ENCODE measurements at places on chromosomes 11 and 22. TPM values are rescaled to one million over a fixed set of nuclear protein-coding genes. Genes with fewer than 3 reads are reported as not detected.

DNA sequence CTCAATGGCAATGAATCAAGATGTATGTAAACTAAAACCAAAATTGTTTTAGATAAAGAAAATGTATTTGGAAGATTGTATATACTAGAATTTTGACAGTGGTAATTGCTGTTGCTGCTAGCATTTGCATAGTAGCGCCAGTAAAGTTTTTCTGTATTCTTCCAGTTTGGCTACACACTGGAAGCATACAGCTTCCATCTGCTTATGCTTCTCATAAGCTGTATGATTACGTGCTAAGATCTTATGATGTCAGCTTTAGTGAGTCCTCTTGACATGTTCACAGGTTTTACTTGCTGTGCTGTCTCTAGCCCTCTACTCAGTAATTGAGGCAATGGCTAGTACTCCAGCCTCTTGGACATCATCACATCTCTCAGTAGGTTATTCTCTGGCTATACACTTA lies 256.3 kb downstream of the DDX10 start:
- no peaks in the 10 kb centered on the region for H3K27me3 ChIP-seq
- no peaks in the 10 kb centered on the region for H3K36me3 ChIP-seq
- ATAC-seq: no peak
- no peaks in the 10 kb centered on the region for H3K4me1 ChIP-seq
- no peak overlapping the region for H3K27ac ChIP-seq

GRCh38 chr22:48785792-48786678 lies 1041.6 kb downstream of the BRD1 start:
- H3K27me3 ChIP-seq: peaks cover 34% of the 10 kb centered on the region
- no peak overlapping the region for H3K4me3 ChIP-seq
- no peak overlapping the region for H3K27ac ChIP-seq
- H3K4me1 ChIP-seq: no peaks in the 10 kb centered on the region
- H3K36me3 ChIP-seq: no peaks in the 10 kb centered on the region

DNA sequence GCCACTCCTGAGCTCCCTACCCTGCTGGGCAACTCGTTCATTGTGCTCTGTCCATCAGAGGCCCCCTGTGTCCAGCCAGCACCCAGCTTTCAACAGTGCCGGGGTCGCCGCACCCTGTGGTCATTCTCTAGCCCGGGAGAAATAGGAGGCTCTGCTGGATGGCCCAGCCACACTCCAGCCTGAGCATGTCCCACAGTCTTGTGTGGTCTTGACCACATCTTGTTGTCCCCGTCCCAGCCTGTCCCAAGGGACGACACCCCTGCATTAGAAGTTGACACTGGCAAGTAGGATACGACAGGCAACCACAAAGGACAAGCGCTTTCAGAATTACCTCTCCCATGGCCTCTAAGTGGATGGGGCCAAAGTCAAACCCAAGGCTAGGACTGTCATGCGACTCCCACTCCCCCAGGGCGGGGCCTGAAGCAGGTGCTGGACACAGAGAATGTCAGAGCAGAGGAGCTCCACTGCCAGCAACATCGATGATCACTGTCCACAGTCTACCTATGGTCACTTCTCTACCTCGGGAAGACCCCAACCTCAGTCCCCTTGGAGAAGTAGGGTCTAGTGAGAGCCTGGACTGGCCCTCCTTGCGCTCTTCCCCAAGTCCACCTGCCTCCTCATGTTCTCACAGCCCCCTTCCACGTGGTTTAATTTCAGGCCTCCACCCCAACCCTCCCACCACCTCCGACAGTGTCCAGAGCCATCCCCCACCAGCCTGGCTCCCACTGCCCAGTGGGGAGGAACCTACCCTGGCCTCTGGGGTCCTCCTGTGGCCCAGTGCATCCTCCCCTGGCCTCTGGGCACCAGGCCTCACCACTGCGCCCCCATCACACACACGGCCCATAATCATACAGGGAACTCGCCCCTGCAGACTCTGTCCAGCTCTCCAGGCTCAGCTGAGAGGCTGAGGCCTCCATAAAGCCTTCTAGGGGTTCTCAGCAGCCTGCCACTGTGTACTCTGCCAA lies 4.4 kb upstream of the DGCR2 start:
- no peak overlapping the region for H3K4me3 ChIP-seq
- peaks cover 3% of the 10 kb centered on the region for H3K36me3 ChIP-seq
- no peaks in the 10 kb centered on the region for H3K4me1 ChIP-seq
- ATAC-seq: no peak
- H3K27ac ChIP-seq: no peak overlapping the region

Gene CARD16
- total RNA-seq: 3.0 TPM

Gene NRXN2
- total RNA-seq: 4.8 TPM

DNA sequence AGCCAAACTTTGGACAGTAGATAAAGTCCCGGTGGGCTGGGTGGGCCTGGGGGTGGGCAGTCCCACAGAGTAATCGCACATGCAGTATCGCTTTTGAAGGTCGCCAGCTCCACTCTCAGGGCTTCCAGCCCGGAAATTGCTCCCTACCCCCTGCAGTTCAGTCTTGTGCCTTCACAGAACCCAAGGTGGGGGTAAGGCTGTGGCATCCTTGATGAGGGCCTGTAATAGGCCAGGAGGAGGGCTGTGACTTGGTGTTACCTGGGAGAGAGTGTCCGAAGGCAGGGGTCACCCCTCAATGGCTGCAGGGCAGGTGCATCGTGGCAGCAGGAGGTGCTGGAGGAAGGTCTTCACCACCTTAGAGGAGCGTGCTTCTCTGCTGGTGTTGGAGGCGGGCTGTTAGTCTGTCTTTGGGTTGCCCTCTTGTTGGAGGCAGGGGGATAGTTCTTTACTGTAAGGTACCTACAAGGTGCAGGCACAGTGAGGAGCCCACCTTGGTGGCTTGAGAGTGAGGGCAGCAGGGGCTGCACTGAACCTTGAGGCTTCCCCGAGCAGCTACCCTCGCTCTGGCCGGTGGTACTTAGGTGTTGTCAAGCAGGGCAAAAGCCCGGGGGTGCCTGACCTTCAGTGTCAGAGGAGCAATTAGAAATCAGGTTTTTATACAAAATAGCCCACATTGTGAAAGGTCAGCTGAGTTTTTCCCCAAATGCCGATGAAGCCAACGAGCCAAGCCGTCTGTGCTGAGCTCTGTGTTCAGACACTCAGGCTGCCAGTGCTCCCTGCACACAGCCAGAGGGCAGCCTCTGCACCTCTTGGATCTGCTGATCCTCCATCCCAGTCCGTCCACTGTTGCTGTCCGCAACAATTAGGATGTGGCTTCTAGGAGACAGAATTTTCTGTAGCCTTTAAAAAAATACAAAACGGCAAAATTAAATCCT lies 21.9 kb downstream of the SAMM50 start:
- no peaks in the 10 kb centered on the region for H3K27me3 ChIP-seq
- no peak for ATAC-seq
- no peak overlapping the region for H3K27ac ChIP-seq
- no peaks in the 10 kb centered on the region for H3K36me3 ChIP-seq

Gene SLC25A45
- 9.0 TPM for total RNA-seq

DNA sequence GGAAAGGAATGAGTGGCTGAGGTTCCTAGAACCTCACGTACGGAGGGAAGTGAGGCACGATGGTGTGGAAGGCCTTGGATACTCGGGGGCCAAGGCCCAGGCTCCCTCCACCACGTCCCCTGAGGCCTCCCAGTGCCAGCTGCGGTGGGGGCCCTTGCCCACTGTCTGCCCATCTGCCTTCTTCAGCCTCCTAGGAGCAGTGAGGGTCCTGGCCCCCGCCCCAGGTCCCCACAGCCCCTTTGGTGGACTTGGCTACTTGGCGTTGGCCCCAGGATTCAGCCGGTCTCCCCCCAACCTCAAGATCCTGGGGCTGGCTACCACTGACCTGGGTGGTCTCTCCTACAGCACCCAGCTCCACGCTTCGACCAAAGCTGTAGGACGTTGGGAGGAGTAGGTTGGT lies 373.6 kb downstream of the TBC1D22A start:
- no peaks in the 10 kb centered on the region for H3K27me3 ChIP-seq
- no peak for ATAC-seq
- no peaks in the 10 kb centered on the region for H3K36me3 ChIP-seq
- no peak overlapping the region for H3K4me3 ChIP-seq
- H3K27ac ChIP-seq: no peak overlapping the region

Gene PANX3
- not detected for total RNA-seq

GRCh38 chr11:2211113-2211971 lies 39.7 kb upstream of the TH start:
- no peaks in the 10 kb centered on the region for H3K36me3 ChIP-seq
- H3K4me1 ChIP-seq: no peaks in the 10 kb centered on the region
- ATAC-seq: no peak
- H3K27ac ChIP-seq: no peak overlapping the region
- H3K4me3 ChIP-seq: no peak overlapping the region

DNA sequence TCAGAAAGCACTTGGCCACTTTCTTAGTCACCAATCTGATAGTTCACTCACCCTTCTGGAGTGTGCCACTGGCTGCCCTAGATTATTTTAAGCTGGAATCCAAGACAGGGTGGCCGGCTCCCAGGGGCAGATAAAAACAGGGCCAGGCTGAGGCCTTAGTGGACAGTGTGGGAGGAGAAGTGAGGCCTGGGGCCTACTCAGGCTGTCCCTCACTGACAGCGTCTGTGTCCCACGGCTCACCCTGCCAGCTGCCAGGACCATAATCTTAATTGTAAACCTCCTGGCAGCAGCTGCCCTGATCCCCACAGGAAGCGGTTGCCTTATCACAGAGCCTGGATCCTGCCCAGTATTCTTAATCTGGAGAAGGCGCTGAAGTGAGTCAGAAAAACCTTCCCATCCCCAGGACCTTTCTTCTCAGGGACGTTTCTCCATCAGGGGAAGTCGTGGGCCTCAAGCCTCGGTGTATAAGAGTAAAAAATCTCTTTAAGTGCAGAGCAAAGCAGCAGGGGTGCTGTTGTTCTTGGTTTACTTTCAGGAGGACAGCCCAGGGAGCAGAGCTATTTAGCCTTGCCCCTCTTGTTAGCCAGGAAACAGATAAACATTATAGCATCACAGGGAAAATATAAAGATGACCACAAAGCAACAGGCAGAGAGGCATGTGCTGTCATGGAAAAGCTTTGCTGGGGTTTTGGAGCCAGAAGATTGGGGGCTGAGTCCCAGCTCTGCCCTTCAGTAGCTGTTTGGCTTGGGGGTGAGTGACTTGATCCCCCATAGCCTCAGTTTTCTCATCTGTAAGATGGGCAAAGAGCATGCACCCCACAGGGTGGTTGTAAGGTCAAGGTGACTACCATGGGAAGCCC lies 39.6 kb downstream of the TSPAN18 start:
- peak; percentile 54 for ATAC-seq
- H3K4me3 ChIP-seq: no peak overlapping the region
- H3K27ac ChIP-seq: peak overlapping the region; percentile 87
- H3K36me3 ChIP-seq: peaks cover 6% of the 10 kb centered on the region
- H3K27me3 ChIP-seq: no peaks in the 10 kb centered on the region
- H3K4me1 ChIP-seq: peaks cover 7% of the 10 kb centered on the region

Gene OR2AT4
- not detected for total RNA-seq

Gene LRRC75B
- 9.3 TPM for total RNA-seq

Gene TECTA
- total RNA-seq: 0.35 TPM

Gene MCM5
- 14.5 TPM for total RNA-seq

Gene CYP2D6
- total RNA-seq: not detected

DNA sequence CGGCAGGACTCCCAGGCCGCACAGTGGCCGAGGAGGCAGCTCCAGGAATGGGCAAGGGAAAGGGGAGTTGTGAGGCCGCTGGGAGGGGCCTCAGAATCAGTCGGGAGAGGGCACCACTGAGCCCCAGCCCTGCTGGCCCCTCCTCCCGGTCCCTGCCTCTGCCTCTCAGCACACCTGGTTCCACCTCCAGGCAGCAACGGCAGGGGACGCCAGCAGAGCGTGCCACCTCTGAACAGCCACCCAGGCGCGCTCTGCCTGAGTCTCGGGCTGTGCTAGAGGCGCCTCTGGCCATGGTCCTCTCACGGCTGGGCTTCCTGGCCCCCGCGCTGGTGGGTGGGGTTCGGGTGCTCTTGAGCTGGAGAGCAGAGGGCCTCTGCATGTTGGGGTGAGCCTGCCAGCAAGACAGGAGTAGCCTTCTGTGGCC lies 33.0 kb downstream of the MOB2 start:
- no peak overlapping the region for H3K4me3 ChIP-seq
- peaks cover 16% of the 10 kb centered on the region for H3K27me3 ChIP-seq
- H3K36me3 ChIP-seq: no peaks in the 10 kb centered on the region
- H3K4me1 ChIP-seq: no peaks in the 10 kb centered on the region
- no peak overlapping the region for H3K27ac ChIP-seq

Gene IGLL1
- total RNA-seq: not detected

DNA sequence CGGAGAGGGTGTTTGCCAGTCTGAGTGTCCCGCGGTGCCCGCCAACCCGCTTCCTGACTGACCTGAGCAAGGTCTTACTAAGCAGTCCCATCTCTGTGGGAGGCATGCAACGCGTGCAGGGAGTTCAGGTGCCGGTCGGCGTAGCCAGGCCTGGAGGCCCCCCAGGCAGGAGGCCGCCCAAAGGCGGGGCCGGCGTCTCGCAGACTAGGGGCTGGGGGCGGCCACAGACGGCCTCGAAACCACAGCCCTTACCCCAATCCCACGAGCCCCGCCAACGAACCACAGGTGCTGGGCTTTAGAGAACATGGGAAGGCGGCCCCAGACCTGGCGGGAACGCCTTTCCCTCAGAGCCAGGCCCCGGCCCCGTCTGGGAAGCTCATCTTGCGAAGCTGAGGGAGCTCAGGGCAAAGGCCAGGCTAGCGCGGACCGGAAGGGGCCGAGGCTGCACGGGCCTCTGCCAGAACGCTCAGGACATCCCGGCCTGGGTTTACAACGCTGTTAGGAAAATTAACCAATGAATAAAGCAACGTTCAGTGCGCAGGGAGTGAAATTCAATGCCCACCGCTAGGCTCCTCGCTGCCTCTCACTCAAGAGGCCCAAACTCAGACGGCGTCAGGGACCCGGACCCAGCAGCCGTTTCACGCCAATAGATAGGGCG lies 2.1 kb upstream of the MTFP1 start:
- H3K4me3 ChIP-seq: peak overlapping the region; percentile 66
- H3K27ac ChIP-seq: peak overlapping the region; percentile 95
- H3K27me3 ChIP-seq: no peaks in the 10 kb centered on the region
- H3K4me1 ChIP-seq: peaks cover 34% of the 10 kb centered on the region

- no peaks in the 10 kb centered on the region for H3K4me1 ChIP-seq
- no peaks in the 10 kb centered on the region for H3K36me3 ChIP-seq
- ATAC-seq: no peak
- H3K27ac ChIP-seq: no peak overlapping the region
These were observed 16.3 kb downstream of the OR2AG2 start for GRCh38 chr11:6755303-6755952.

DNA sequence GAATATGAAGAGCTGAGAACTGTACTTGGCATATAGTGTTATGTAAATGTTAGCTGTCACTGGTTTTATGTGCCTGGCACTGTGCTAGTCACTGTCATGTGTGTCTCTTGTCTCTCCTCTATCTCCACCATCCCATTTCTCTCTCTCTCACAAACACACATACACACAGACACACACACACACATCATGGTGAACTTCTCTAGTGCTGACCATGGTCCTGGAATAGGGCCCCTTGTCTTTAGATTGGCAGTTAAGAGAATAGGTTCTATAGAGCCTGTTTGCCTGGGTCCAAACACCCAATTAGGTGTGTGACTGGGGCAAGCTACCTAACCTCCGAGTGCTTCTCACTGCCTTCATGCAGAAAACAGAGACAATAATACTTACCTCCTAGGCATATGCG lies 109.7 kb upstream of the NARS2 start:
- H3K27ac ChIP-seq: no peak overlapping the region
- H3K36me3 ChIP-seq: no peaks in the 10 kb centered on the region
- ATAC-seq: no peak

Data from gastroesophageal sphincter (tissue), 4 donors.